ENCODE measurements at places on chromosomes 7 and 10.

DNA sequence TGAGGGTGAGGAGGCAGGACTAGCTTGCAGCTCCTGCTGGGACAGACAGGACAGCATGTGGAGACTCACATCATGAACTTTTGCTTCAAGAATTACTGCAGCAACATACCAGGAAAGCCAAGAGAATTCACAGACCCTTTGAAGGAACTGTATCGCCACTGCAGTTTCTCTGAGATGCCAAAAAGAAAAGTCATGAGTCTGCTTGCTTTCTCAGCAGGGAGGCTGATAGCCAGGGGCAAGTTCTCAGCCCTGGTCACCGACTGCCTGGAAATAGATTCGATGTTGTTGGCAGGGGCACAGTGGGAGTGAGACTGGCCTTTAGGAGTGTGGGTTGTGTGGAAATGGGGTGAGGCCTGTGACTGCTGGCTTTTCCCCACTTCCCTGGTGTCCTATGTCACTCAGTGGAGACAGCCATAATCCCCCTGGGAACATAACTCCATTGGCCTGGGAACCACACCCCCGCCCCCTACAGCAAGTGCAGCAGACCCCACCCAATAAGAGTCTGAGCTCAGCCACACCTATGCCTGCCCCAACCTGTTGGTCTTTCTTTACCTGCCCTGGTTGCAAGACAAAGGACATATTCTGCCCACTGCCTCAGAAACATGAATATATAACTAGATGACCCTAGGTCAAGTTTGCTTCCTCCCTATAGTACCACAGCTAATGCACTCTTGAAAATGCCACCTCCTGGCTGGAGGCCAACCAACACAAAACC, 1.6 kb upstream of the SAMD9 start:
- no peak for DNase-seq

- DNase-seq, result no peak
Observed at GRCh38 chr10:28587270-28587969, 54.5 kb downstream of the WAC start.

GRCh38 chr10:117689566-117689965, 147.0 kb downstream of the EMX2 start:
- no peak for DNase-seq

DNA sequence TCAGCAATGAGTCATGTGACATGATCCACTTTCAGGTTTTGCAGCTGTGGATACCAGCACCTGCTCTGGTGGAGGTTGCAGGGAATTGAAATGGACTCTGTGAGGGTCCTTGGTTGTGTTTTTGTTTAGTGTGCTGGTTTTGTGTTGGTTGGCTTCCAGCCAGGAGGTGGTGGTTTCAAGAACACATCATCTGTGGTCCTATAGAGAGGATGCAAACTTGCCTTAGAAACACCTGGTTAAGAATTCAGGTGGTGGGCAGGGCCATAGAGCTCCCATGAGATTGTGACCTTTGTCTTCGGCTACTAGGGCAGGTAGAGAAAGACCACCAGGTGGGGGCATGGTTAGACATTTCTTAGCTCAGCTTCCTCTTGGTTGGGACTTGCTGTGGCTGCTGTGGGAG, 59.2 kb upstream of the CYP2C9 start:
- DNase-seq, result no peak

GRCh38 chr10:131050162-131050766, 261.3 kb downstream of the TCERG1L start:
- no peak for DNase-seq

GRCh38 chr7:1712907-1713501, 42.9 kb downstream of the ELFN1 start:
- DNase-seq, result no peak

DNA sequence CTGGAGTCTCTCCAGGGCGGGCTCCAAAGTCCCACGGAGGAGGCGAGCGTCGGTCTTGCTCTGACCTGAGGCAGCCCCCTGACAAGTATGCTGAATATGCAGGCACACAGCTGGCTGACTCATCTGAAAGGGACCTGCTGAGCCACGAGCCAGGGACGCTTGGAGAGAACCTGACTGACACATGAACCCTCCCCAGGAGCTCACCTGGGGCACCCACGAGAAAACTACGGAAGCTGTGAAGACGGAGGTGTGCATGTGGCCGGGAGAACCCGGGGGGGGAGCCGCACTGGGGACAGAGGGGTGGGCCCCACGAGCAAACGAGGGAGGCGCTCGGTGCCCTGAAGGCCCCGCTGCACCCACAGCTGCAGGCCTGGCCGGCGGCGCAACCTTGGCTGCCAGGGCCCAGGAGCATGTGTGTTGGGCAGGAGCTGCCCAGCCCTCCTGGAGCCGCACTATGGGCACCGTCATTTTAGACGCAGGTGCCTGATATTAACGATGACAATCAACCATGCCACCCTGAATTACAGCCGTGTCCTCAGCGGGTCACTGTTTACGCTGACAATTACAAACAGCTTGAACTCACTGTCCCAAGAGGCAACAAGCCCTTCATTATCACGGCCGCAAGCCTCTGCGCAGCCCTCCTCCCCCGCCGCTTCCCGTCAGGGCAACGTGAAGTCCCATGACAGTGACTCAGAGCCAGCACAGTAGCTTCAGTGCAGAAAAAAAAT, 64.7 kb downstream of the DIP2C start:
- DNase-seq, result peak; percentile 28

DNA sequence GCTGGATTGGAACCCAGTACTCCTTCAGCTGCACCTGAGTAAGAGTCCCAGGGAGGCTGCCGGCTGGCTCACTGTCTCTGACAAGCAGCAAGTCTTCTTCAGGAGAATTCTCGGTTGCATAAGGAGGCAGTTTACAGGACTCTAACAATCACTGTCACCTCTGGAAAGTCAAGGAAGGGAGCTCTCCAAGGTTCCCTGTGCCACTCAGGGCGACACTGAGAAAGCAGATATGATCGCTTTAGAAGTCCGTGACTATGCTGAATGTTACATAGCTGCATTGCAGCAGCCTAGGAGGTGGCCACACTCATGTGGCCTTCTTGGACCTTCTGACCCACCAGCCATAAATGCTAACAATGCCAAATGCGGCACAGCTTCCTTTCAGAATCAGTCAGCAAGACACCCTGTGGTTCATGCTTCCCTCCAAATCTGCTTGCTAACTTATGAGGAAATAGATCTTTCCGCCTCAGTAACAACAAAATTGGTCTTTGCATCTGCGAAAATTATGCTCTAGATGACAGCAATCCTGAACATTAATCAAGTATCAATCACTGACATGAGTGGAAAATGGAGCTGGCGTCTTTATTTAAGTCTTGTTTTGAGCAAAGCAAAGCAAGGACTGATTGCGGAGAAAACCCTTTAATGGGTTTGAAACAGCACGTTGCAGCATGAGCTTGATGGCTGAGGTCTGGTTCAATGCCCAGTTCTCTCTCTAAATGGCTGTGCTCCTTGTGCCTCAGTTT, 132.9 kb downstream of the ATXN7L1 start:
- DNase-seq, result no peak

DNA sequence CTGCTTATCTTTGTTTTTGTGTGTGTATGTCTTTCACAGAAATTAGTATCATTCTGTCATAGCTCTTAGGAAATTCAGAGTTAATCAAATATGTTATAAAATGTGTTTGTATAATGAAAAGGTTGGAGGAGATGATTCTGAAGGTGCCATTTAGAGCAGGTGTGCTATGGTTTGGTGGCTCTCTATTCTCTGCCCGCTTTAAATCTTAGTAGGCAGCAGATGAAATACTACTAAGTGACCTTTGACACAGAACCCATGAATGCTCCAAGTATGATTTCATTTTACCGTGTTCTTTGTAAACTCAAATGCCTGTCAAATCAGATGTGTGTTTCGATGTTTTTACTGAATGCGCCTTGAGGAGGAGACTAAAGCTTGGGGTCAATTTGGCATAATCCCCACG, 24.5 kb downstream of the ZEB1 start:
- DNase-seq, result no peak

DNA sequence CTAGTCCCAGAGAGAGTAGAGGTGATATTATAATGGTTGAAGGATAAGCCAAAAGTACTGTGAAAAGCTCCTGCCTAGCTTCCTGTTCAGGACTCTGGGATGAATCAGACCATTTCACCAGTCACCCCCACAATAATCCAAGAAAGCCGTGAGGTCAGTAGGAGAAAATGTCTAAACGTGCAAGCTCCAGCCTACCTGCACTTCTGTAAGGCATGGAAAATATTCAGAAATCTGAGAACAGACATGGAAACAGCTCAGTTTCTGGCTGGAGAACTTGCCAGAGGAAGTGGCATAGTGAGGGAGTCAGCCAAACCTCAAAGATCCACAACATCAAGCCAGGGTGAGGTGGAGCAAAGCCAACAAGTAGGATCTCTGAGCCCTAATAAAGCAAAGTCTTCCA, 58.2 kb downstream of the ELAPOR2 start:
- DNase-seq, result no peak
